Fibroblast of skin of right biceps (primary cell): ENCODE measurements at places on chromosomes 2 and 18.

DNA sequence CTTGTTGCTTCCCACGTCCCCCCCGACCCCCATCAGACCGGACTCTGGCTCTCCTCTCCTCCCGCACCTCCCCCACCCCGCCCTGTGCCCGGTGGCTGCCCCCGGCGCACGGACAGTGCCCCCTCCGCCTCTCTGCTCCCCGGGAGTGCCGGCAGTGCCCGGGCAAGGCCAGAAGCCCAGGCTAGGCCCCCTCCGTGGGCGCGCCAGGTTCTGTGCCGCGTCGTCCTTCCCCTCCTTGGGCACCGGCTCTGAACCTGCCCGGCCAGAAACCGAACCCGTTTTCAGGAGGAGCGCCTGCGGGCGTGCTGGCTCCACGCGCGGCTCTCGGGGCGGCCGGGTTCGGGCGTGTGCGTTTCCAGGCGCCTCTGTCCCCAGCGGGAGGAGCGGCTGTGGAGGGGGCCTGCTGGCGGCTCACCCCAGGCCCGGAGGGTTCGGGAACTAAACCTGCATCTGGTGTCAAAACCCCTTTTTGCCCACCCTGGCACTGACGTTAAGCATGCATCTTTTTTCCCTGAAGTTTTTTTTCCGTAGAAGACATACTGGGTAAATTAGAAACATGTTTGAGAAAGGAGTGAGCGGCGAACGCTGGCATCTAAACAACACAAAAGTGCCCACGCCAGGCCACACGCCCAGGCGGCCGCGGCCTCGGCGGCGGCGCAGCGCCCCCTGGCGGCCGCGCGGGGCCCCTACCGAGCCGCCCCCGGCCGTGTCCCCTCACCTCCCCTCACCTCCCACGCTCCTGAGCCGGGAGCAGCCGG is 123.9 kb upstream of the SLC1A4 start:
- peak; percentile 75 for DNase-seq

- peak; percentile 82 for DNase-seq
Observed at GRCh38 chr2:17543848-17544247, 3.4 kb downstream of the VSNL1 start.

DNA sequence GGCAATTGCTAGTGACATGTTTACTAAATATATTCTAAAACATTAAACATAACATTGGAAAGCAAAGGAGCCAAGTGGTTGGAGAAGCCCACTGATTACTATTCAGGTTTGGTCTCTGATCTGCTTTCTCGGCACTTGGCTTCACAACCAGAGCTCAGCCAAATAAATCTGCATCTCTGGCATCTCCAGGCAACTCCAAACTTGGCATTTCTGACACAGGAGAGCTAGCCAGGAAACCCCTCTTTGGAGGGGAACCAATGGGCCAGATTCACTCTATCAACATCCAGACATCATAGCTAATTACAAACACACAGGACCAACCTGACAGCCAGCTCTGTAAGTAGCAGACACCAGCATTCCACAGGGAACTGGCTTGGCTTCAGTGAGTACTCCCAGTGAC is 150.3 kb upstream of the ETAA1 start:
- DNase-seq = no peak

- no peak for DNase-seq
Observed at GRCh38 chr18:12531749-12532148, 124.0 kb downstream of the PRELID3A start.

GRCh38 chr2:123648016-123648415 is 377.1 kb upstream of the CNTNAP5 start:
- DNase-seq = no peak

DNA sequence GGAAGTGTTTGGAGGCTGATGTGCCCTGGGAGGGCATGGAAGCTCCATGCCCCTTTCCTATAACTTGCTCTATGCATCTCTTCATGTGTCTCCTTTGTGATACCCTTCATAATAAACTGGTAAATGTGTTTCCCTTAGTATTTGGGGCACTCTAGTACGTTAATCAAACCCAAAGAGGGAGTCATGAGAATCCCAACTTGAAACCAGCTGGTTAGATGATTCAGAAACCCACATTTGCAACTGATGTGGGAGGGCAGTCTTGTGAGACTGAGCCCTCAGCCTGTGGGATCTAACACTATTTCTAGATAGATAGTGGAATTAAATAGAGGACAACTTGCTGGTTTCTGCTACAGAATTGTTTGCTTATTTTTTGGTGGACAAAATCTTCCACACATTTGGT is 20.3 kb downstream of the ANKRD30B start:
- DNase-seq = peak; percentile 6

GRCh38 chr2:219638948-219639755 is 11.7 kb downstream of the SLC4A3 start:
- peak; percentile 66 for DNase-seq

- DNase-seq = no peak
Observed at GRCh38 chr2:157871415-157871814, 4.7 kb downstream of the ACVR1 start.

GRCh38 chr2:118246726-118247125 is 158.5 kb downstream of the INSIG2 start:
- peak; percentile 18 for DNase-seq

DNA sequence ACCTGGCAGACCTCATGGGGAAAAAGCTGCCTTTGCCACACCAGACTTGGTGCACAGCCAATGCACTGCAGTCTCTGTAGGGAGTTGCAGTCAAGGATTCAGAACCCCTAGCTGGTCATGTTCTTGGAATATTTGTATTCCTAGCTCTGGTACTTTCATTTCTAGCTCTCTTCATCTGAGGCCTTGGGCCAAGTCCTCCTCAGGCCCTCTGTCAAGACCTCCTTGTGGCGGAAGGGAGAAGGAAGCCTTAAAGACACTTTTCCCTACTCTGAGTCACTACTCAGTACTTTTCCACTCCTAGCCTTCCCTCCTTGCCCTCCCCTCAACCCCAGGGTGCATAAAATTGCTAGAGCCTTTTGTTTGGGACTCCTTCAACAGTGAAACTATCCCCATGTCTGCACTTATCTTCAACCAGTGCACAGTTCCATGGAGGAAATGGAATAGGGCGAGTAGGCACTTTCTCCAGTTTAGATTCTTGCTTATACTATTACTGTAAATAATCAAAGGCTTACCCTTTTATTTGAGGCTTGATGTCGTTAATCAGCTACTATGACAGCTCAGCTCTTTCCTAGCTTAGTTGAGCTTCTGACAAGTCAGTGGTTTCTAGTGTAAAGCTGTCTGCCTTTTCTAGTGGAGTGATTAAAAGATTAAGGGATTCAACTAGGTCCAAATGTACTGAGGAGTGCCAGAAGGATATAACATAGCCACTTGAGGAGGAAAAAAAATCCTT is 15.8 kb downstream of the M1AP start:
- DNase-seq = peak; percentile 19

DNA sequence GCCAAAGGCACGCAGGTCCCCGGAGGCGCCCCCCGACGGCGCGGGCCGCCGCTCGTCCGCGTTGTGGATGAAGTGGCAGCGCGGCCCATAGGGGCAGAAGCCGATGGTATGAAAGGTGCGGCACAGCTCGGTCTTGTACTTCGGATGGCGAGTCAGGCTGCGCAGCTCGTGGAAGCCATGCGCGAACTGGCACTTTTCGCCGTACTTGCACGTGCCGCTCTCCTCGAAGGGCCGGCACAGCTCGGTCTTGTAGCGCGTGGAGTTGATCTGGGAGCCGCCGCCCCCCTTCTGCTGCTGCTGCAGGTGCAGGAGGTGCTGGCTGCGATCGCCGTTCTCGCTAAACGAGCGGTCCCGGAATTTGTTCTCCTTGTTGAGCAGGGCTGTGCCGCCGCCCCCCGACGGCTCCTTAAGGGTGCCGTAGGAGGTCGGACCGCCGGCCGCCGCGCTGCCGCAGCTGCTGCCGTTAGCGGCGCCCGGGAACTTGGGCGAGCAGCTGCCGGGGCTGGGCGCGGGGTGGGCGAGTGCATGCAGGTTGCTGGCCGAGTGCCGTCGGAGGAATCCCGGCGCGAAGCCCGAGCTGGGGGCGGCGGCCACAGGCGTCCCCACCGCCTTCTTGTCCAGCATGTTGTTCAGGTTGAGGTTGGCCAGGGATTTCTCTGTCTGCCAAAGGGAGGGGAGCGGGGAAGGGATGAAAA is 1.2 kb downstream of the ZFP36L2 start:
- peak; percentile 70 for DNase-seq

- no peak for DNase-seq
Observed at GRCh38 chr2:8271461-8271860, 410.4 kb upstream of the ID2 start.

- DNase-seq = no peak
Observed at GRCh38 chr2:148971547-148971946, 67.0 kb upstream of the LYPD6B start.

DNA sequence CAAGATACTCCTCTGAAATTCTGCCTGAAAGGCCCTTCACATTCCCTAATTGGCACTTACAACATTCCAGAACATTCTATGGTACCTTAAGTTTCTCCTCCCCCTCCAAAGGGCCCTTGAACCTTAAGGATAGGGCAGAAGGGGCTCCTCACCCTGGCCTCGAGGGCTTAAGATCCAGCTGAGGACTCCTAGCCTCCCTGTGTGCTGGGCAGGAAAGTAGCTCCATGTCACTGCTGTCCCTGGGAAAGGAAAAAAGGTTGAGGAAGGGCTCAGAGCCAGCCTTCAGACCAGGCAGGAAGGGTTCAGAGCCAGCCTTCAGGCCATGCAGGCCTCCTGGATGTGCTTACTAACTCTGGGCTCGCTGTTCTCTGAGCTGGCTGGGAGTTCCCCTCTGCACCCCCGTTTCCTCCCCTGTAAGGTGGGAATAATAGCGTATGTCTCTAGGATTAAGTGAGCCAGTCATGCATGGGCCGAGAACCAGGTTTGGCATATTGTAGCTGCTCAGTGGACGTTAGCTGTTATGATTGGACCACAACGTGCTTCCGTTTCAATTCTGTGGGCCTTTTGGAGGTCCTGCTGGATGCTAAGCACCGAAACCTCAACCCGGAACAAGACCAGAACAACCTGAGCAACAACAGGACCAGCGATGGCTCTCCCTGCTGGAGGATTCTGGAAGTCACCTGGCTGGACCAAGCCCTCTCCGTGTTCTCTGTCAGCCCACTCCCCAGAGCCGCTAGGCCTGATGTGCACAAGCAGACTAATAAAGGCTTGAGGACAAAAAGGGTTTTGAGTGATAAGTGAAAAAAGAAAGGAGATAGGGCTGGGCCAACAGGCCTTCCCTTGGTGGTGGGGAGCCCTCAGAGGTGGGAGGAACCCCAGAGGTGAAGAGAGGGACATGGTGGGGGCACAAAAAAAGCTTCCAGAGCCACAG is 1.0 kb upstream of the B3GNT7 start:
- no peak for DNase-seq

DNA sequence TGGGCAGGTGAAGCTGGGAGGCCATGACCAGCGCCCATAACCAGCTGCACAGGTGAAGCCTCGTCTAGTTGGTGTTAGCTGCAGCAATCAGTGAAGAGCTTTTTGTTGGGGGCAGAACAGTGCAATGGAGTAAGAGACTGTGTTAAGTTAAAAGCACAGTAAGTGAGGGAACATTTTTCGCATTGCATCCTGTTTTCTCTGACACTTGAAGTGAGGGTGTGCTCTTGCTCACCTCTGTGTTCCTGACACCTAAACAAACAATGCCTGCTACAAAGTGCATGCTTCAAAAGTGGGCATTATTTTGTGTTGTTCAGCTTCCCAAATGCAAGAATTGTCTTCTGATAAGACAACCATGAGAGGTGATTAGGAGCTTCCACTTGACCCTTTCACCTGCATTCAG is 324.0 kb upstream of the ACVR2A start:
- DNase-seq = no peak

DNA sequence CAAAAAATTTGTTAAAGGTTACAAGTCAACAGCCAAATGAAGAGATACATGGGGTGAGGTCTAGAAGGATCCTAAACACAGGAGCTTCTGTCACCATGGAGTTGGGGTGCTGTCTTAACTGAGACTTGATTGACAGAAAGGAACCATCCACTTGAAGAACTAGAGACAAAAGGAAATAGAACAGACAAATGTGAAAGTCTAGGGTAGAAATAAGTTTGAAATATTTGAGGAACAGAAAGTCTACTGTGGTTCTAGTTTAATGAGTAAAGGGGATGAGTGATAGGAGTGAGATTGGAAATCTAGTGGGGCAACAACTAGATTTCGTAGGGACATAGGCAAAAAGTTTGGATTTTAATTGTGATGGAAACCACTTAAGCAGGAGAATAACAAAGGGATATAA is 18.7 kb downstream of the RBBP8 start:
- DNase-seq = no peak

GRCh38 chr18:33593261-33593660 is 15.2 kb downstream of the ASXL3 start:
- no peak for DNase-seq

DNA sequence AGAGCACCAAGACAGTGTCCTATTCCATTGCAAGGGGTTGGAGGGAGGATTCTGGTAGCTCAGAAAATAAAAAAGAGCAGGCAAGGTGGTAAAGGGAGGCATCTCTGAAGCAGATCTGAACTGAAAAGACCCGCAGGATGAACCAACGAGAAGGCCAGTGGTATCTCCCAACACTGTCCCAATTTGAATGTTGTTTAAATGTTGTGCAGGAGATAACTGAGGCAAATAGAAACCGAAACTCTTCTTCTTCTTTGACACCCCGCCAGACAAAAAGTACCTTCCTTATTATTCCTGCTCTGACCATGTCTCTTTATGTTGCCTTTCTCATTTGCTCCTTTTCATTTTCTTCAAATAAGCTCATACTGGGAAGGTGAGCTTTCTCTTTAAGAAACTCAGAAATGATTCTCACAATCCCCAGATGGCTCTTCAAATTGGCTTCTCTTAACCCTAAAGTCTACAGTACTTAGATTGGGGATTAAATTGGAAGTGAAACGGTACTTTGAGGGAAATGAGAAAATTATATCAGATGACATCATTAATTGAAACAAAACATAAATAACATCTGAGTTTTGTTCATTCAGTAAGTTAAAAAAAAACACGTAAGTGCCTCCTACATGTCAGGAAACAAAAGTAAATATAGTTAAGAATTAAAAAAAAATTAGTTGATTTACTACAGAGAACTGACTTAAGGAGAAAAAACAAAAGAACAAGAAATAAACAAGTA is 143.6 kb downstream of the WDPCP start:
- DNase-seq = no peak

- DNase-seq = no peak
Observed at GRCh38 chr2:208129744-208130711, at the start of gene CRYGC. TSS of gene CRYGC (minus strand) at chr2:208129828. CDS start at chr2:208129792, 36 bp downstream.

DNA sequence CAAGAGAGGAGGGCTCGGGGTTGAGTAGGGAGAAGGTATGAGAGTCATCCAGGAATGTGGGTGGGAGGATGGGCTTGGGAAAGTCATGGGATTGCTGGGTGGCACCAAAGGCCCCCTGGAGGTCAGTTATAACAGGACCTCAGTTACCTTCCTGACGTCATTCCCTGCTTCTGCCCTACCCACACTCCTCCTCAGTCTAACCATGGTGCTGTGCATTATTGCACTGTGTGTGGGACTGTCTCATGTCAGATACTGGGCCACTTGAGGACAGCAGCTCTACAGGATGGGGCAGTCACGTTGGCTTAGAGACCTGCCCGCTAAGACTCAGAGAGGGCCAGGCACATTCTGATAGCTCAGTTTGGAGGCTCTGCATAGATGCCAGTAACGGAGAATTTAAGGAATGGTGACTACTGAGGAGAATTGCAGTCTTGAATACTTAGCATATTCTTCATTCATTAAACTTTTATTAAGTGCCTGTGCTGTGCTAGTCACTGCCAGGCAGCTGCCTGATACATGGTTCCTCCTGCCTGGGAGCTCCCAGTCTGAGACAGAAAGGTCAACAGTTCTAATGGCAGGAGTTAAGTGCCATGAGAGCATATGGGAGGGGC is 90.5 kb downstream of the LAMA3 start:
- peak; percentile 43 for DNase-seq

- peak; percentile 93 for DNase-seq
Observed at GRCh38 chr18:53991202-53991601, 233.3 kb downstream of the MBD2 start.

- no peak for DNase-seq
Observed at GRCh38 chr2:119784876-119785275, 25.2 kb downstream of the PTPN4 start.
